Activated CD4-positive, alpha-beta memory T cell treated with anti-CD3 and anti-CD28 coated beads for 36 hours (primary cell): ENCODE measurements at places on chromosomes 7 and 10. TPM values are rescaled to one million over a fixed set of nuclear protein-coding genes. Genes with fewer than 3 reads are reported as not detected.

ATE1 gene
- 19.4 TPM for total RNA-seq

PALD1 gene
- 0.41 TPM for total RNA-seq

- no peak for DNase-seq
- H3K4me1 ChIP-seq, result no peaks in the 10 kb centered on the region
- peaks cover 12% of the 10 kb centered on the region for H3K27me3 ChIP-seq
Observed at GRCh38 chr10:85863301-85864172, 503.1 kb downstream of the GRID1 start.

KNDC1 gene
- 0.17 TPM for total RNA-seq

RELN gene
- not detected for total RNA-seq

MYO1G gene
- total RNA-seq, result 436 TPM
